ENCODE measurements at places on chromosomes 5 and 9.

DNA sequence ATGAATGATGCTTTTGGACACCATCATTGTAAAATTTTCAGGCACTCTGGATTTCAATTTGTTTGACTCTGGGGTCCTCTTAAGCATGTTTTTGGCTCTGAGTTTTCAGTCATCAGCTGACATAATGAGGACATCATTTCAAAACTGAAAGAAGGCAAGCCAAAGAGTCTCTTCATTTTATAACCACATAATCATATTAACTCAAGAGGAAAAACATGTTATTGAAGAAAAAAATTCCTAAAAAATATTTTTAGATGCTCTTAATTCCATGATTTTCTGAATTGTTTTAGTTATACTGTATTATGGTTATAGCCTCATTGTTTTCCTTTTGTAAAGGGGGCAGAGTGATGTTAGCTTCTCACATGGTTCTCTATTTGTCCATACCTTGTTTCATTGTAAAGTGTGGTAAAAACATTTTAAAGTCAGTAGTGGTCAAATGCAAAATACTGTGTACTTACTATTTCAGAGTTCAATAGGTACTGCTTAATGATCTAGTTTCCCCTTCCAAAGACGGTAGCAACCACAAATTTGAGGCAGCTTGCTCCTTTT, 472.1 kb downstream of the DMRT2 start:
- DNase-seq, result no peak

- DNase-seq, result no peak
Observed at GRCh38 chr9:35566417-35566816, 38.6 kb upstream of the TESK1 start.

DNA sequence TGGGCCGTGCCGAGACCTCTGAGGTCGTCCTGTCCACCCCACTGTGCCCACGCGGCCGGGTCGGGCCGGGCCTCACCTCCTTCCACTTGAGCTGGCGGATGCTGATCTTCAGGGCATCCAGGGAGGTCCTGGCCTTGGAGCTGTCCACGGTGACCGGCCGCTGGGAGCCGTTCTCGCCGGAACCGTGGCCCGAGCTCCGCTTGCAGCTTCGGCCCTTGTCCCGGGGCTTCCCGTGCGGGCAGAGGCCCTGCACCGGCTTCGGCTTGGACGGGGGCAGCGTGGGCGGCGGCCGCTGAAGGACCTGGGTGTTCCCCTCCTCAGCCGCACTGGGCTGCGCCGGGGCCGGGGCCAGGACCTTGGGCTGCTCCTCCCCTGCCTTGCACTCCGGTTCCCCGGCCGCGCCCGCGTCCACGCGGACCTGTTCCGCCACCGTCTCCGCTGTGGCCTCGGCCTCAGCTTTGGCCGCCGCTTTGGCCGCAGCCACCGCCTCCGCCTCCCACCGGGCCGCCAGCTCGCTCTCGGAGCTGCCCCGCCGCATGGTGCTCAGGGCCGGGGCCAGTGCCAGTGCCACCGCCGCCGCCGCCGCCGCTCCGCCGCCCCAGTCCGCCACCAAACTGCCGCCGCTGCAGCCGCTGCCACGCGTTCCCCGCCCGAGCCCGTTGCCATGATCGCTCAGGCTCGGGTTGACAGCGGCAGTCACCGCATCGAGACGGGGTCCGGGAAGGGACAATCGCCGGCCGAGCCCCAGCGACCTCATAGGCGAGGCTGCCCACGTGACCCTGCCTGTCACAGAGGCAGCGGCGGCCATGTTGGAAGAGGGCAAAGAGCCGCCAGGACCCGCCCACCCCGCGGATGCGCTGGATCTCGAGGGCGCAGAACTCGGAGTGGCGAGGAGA, at the start of gene TTLL11:
TSS of gene TTLL11 (minus strand) at position 698 of the 896 bp plus-strand sequence. CDS start at position 538, 160 bp downstream.
- DNase-seq, result peak; percentile 97

GRCh38 chr9:29422438-29422837, 1849.2 kb upstream of the C9orf72 start:
- DNase-seq, result no peak

GRCh38 chr5:90054612-90055011, 354.9 kb downstream of the CETN3 start:
- no peak for DNase-seq

DNA sequence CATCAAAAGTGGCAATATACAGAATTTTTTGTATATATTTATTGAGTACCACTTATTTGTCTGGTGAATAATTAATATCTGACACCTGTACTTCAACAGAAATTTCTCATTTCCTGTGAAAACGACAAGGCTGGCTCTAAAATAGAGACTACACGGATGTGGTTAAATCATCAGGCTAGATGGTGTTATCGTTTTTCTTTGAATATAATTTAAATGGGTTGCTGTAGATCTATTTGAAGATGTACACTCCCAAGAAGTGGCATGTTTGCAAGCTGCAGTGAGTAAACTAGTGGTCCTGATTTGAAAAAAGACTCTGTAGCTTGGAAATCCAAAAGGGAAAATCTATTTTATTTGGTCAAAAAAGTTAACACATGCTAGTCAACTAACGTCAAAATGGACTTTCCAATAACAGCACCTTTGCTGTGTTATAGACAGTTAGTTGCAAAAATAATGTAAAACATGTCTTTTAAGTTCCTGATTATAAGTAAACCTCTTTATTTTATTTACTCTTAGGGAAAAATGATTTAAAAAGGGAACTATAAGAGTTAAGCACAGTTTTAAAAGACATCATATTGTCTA, 13.8 kb downstream of the ST8SIA4 start:
- no peak for DNase-seq

- no peak for DNase-seq
Observed at GRCh38 chr5:58629271-58630159, 46.6 kb downstream of the RAB3C start.

- DNase-seq, result no peak
Observed at GRCh38 chr9:84317563-84317962, 23.0 kb downstream of the SLC28A3 start.

- DNase-seq, result no peak
Observed at GRCh38 chr5:120476063-120476462, 12.0 kb downstream of the PRR16 start.

DNA sequence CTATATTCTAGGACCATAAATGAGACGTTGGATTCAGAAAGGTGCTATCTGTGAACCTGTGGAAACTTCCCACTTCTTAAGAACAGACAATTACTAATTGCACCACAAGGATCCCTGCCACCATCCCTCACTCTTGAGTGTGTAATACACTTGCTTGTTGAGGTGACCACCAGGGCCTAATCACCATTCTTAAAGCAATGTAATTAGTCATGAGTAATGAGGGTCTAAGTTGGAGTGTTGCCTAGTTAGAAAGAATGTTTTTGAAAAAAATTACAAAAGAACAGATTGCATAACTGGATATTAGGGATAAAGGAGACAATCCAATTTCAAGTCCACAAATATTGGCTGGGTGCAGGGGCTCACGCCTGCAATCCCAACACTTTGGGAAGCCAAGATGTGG, 56.9 kb upstream of the TRIO start:
- DNase-seq, result no peak

- no peak for DNase-seq
Observed at GRCh38 chr9:121816845-121817450, 165.5 kb downstream of the DAB2IP start.

GRCh38 chr5:12093586-12093985, 189.3 kb upstream of the CTNND2 start:
- no peak for DNase-seq

DNA sequence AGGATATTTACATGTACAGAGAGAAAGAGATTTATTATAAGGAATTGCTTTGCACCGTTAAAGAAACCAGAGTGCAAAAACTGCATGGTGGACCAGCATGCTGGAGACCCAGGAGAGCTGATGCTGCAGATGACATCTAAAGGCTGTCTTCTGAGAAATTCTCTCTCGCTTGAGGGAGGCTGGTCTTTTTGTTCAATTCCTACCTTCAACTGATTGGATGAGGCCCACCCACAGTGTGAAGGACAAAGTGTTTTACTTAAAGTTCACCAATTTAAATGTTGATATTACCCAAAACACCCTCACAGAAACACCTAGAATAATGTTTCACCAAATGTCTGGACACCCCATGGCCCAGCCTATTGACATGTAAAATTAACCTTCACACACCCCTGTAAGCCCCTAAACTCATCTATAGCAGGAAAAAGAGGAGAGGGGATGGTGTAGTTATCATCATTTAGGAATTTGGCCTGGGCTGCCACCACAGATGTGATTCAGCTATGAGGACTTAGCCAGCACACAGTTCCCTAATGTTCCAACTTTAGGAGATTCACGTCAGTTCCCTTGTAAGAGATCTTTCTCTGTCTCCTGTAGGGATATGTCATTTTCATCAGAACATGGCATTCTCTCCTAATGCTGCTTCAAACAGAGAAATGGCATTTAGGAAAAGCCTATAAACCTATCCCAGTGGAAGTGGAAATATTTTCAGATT, 358.2 kb upstream of the TLE4 start:
- DNase-seq, result no peak

DNA sequence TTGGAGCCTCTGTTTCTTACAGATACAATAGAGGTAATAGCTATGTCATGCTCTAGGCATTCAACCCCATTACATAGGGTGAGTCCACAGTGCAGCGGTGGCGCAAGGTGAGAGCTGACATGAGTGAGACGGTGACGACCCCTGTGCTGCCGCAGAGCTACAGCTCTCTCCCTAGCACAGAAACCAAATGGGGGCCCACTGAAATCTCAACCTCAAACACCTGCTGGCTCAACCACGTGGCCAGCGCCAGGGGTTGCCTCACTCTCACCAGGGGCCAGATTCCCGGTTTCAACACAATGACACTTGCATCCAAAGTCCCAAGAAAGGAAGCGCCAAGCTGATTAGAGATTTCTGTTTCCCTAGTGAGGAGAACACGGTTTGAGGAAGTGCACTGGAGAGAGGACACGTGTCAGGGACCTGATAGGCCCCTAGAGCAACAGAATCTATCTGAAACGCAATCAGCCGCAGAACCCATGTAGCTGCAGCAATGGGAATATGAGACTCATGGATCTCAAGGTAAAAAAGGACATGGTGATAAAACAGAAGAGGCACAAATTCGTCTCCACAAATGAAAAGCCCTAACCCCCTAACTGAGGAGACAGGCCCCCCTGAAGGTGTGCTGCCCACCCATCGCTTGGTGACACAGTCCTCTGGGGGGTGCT, 114.3 kb downstream of the CRB2 start:
- no peak for DNase-seq

GRCh38 chr9:100281066-100281465, 71.7 kb downstream of the TEX10 start:
- no peak for DNase-seq

- no peak for DNase-seq
Observed at GRCh38 chr9:117541181-117541580, 126.3 kb upstream of the ASTN2 start.

Measured in right forelimb (tissue), 1 donor.